ENCODE measurements at places on chromosomes 4 and X.

DNA sequence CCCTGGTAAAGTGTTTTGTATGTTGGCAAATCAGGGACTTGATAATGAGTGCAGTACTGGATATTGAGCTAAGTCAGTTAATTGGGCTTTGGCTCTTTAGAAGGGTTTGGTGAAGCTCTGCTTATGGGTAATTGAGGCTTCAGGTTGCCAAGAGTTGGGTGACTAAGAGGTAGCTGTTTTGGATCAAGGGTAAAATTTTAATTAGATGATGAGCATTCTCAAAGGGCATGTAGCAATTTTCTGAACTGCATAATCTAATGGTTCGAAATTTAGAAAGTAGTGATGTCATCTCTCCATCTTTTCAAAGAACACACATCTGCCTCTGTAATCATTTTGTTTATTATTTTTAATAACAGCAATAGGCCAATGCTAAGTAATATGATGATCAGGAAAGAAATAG lies 5.5 kb upstream of the TRIM2 start:
- no peak for DNase-seq

DNA sequence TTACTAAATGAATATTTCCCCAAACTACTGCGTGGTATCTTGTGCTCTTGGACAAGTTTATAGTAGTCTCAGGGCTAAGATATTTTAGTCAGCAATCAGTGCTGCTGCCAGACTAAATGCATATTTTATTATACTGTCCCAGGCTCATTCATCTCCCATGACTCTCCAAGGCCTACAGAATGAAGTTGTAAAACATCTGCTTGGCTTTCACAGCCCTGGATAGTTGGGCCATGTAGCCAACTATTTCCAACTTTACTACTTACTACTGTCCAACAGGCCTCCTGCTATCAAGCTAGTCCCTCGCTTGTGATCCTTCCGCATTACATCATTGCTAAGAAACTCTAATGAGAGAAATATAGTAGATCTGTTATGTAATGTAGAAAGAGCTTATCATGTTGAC lies 31.4 kb downstream of the MAGEB16 start:
- no peak for DNase-seq

DNA sequence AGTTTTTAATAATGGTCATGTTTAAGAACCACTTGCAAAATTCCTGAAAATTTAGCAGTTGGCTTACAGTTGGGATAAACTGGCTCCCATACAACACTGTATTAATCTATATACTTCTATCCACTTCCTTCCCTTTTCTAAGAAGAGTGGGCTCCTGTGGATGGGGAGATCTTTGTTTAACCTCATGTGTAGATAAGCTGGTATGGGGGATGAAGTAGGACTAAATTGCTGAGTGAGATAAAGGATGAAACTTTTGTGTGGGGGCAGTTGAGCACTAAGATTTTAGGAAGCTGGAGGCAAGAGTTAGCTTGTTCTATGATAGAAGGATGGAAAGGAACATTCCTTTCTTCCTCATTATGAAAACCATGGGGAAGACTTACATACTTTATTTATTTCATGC lies 54.6 kb upstream of the ATP8A1 start:
- no peak for DNase-seq

DNA sequence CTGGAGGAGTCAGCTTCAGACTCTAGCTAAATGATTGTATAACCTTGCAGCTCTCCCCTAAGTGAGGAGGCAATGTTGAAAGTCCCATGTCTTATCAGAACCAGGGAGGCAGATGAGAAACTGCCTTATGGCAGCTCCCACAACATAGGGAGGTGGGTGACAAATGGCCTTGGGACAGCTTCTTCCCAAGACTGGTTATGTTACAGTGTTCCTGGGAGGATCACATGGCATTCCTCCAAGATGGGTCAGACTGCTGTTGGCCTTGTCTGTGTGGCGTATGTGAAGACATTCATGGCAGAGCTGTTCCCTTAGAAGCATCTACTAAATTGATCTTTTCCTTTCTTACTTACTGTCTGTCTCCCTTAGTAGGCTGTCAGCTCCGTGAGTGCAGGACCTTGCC lies 42.0 kb downstream of the HPRT1 start:
- no peak for DNase-seq

DNA sequence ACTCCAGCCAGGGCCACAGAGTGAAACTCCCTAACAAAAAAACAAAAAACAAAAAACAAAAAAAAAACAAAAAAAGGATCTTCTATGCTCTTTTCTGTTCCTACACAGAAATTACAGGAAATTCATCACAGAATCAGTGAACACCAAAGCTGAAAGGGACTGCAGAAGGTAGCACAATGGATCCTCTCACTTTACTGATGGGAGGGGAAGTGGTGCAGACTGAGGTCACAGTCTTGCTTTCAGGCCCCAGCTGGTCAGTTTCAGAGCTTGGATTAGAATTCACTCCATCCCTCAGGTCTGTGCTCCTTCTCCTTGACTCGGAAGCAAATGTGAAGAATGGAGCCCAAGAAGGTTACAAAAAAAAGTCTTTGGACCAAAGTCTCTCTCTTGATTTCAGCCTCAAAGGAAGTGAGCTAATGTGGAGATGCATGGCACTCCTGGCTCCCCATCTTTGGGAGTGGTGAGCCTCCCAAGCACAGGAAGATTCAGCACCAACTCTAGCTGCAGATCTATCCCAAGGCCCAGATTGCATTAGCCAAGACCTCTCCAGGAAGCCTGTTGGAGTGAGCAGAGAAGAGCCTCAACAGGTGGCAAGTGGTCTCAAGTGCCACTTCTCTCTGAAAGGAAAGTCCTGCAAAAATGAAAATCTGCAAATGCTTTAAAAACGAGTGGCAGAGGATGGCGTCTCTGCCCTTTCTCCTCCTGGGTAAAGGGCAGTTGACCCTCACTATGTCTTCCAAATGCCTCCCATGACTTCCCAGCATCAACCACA lies 176.0 kb downstream of the MAML3 start:
- DNase-seq: no peak

DNA sequence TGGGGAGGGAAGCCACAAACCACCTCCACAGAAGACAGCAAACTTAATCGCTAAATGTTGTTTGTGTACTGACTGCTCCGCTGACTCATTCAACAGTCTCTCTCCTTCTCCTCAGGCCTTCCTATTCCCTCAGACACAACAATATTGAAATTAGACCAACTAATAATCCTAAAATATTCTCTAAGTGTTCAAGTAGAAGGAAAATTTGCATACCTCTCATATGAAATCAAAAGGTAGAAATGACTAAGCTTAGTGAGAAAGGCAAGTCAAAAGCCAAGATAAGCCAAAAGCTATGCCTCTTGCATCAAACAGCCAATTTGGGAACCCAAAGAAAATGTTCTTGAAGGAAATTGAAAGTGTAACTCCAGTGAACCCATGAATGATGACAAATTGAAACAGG lies 75.7 kb upstream of the ARHGAP24 start:
- DNase-seq: no peak

DNA sequence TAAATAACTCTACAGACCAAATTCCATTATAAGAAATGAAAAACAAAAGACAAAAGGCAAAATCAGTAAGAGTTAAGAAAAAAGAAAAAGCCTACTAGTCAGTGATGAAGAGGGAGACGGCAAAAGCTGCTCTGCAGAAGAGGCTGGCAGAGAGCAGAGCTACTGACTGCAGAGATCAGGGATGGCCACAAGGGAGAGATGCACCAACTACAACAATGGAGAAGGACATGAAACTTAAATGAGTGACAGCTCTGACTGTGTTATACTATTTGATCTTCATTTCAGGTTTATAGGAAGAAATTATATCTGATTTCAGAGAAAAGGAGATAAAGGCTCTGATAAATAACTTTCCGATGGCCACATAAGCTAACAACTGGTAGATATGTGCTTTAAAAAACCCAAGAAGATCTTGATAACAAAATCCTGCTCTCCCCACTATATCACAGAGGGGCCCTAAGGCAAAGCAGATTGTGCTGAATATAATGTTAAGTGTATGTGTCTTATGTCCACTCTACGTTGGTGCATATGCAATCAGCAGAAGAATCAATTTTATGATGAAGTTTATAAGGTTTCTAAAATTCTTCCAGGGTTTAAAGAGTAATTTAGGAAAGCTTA lies 58.4 kb upstream of the COX18 start:
- DNase-seq: no peak

DNA sequence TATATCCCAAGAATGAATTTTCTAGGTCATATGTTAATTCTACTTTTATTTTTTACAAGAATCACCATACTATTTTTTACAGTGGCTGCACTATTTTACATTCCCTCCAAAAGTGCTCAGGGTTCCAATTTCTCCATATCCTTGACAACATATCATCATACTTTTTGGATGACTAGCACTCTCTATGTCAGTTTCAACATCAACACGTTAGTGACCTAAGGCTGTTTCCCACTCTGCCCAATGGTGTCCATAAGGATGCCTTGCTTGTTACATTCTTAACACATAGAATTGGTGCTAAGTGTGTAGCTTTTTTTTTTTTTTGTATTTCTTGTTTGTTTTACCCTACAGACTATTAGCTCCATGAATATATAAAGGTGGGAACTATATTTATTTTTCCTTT lies 175.4 kb downstream of the PCDH10 start:
- DNase-seq: no peak

- no peak for DNase-seq
These were observed 918 bp upstream of the FGFRL1 start for GRCh38 chr4:1010395-1011021.

- DNase-seq: no peak
These were observed 17.5 kb downstream of the RFC1 start for GRCh38 chr4:39348371-39349315.

DNA sequence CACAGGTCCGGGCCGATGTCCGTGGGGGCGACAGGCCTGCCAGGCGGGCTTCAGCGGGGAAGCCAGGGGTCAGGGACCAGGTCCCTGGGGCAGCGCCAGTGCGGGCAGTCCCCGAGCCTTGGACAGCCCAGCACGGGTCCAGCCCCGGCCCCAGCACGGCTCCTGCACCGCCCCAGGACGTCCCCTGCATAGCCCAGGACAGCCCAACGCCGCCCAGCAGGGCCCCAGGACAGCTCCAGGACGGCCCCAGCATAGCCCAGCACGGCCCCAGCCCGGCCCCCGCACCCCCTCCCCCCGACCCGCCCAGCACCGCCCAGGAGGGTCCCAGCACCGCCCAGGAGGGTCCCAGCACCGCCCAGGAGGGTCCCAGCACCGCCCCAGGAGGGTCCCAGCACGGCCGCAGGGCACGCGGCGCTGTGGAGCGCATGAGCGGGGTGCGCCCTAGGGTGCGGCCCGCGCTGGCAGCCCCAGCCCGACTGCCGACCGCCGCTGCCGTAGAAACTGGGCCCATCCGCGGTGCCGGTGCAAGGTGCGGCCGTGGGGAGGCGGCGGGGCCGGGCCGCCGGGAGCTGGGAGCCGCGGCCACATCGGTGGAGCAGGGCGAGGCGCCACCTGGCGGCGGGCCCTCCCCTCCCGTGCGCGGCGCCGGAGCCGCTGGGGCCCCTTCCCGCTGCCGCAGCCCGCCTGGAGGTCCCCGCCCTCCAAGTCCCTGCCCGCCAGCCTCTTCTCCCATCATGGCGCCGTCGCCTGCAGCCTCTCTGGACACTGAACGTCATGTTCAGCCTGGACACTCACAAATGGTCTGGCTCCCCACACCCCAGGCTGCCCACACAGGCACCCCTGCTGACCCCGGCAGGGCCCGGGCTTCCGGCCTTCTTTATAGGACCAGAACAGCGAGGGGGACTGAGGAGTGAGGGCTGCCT lies 106.8 kb upstream of the NKX1-1 start:
- DNase-seq: no peak

All from vagina (tissue), 2 donors.